ENCODE measurements at places on chromosomes 7 and 10. TPM values are rescaled to one million over a fixed set of nuclear protein-coding genes. Genes with fewer than 3 reads are reported as not detected.

DNA sequence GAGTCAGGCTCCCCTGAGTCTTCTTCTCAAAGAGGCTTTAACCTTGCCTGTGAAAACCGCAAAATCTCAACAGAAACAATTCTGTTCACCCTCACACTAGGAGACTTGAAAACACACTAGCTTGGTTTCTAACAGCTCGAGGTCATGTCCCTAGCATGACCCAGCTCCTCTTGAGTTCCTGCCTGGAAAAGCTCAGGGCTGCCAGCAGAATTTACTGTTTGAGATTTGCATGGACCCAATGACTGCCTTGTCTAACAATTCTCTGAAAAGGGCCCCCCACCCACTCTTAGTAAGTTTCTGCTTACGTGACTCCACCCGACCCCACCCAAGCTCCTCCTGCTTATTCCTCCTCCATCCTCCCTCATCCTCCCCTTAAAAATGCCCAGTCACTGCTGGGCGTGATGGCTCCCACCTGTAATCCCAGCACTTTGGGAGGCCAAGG, 85.1 kb upstream of the KMT2C start:
- no peaks in the 10 kb centered on the region for H3K27me3 ChIP-seq
- no peak overlapping the region for H3K4me3 ChIP-seq
- no peak overlapping the region for H3K27ac ChIP-seq
- no peak for DNase-seq
- H3K36me3 ChIP-seq: no peaks in the 10 kb centered on the region

DNA sequence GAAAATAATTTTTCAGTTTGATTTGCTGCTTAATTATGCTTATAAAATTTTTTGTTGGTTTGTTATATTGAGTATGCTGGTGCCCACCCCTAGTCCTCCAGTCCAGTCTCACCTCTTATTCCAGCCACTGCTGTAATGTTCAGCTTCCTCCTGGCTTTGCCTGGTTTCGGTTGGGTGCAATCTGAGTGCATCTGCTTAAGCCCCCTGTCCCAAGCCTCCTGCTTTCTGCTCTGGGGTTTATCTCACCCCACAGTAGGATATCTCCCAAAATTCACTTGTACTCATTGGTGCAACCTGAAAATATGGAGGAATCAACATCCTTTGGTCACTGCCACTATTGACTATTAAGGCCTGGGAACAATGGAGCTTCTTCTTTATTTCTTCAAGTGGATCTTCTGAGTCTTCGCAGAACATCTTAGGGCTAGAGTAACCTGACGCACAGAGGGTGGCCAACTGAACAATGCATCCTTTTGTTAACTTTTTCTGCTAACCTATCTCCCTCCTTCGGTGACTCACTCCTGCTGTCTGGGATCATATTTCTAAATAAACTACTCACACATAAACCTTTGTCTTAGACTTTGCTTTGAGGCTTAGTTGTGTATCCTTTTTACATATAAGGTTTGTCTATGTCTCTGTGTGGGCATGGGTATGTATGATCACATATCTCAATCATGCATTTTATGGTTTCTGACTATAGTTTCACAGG, 19.1 kb upstream of the SOSTDC1 start:
- no peaks in the 10 kb centered on the region for H3K27me3 ChIP-seq
- DNase-seq: no peak
- H3K4me1 ChIP-seq: no peaks in the 10 kb centered on the region
- no peak overlapping the region for H3K27ac ChIP-seq
- no peaks in the 10 kb centered on the region for H3K36me3 ChIP-seq
- no peak overlapping the region for H3K4me3 ChIP-seq

DNA sequence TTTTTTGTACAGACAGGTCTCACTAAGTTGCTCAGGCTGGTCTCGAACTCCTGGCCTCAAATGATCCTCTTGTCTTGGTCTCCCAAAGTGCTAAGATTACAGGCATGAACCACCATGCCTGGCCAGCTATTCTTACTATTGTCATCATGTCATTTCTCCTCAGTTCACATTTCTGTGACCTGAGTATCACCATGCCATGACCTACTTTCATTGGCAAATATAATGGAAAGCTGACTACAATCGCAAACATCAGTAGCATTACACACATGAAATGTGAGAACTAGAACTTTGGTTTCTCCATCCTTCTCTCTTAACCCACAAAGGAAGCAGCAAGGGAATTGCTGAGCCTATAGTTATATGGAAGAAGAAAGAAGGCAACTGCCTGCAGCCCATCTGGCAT, 26.0 kb upstream of the WIPF3 start:
- H3K4me3 ChIP-seq: no peak overlapping the region
- DNase-seq: no peak
- no peak overlapping the region for H3K27ac ChIP-seq
- H3K36me3 ChIP-seq: no peaks in the 10 kb centered on the region
- H3K4me1 ChIP-seq: no peaks in the 10 kb centered on the region

DNA sequence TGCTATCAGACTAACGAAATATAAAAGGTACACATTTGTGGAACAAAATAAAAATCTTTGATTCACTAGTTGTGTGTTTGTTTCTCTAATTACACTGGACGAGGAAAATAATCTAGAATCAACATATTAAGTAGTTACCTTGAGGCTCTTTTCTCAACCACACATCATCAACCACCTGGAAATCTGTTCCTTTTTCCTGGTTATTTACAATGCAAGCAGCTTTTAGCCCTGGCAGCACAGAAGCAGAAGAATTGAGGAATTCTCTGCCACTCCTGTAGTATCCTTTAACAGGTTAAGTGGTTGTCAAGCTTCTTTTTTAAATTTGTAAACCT, 23.7 kb downstream of the NUP42 start:
- peak overlapping the region; percentile 47 for H3K4me3 ChIP-seq
- peaks cover 14% of the 10 kb centered on the region for H3K27me3 ChIP-seq
- H3K36me3 ChIP-seq: peaks cover 14% of the 10 kb centered on the region
- peak overlapping the region; percentile 39 for H3K27ac ChIP-seq
- peak; percentile 8 for DNase-seq
- H3K4me1 ChIP-seq: peaks cover 8% of the 10 kb centered on the region

Gene WNT16
- total RNA-seq: 0.33 TPM

Gene CPXM2
- 91.2 TPM for total RNA-seq

Gene PON3
- 0.63 TPM for total RNA-seq

Gene ATP6V0A4
- total RNA-seq: not detected

All from esophagus muscularis mucosa (tissue), 4 donors.